ENCODE measurements at places on chromosomes 6 and 20.

GRCh38 chr6:4320860-4321259 lies 185.5 kb upstream of the ECI2 start:
- DNase-seq, result no peak

GRCh38 chr6:157323966-157324300 lies 614 bp upstream of the TMEM242 start:
- peak; percentile 23 for DNase-seq

DNA sequence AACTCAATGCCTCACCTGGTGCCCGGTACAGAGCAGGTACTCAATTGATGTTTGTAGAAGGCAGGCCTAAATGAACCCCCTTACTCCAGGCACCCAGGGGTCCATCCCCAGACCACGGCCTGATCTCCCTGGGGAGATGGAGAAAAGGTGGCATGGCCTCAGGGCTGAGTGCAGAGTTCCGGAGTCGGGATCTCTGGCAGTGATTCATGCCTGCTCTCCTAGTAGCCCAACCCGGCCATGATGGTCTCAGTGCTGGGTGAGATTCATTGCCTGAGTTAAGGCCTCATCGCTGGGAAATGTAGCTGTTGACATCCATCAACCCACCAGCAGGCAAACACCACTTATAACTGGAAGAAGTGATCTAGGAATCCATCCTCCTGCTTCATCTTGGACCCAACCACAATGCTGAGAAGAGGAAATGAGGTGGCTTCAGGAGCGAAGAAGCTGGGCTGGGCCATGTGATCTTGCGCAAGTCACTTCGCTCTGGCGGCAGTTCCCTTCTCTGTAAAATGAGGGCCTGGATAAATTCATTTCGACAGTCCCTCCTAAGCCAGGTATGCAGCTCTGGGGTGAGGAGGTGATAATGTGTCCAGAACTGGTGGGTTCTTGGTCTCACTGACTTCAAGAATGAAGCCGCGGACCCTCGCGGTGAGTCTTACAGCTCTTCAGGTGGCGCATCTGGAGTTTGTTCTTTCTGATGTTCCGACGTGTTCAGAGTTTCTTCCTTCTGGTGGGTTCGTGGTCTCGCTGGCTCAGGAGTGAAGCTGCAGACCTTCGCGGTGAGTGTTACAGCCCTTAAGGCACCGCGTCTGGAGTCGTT lies 24.7 kb downstream of the ETV7 start:
- DNase-seq, result no peak

DNA sequence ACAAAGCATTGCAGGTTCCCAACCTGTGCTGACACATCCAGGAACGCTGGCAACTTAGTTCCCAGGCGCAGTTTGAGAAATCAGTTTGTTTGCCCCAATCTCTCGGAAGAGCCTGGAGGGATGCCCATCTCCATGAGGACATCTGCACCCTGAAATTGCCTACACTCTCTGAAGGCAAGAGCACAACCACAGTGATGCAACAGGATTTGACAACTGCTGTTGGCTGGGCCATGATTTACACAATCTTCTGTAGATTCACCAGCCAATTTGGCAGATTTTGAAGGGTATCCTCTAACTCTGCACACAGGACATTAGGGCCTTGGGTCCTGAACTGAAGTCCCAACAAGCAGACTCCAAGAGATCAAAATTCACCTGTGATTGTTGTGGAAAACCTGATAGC lies 3.4 kb downstream of the APMAP start:
- DNase-seq, result no peak

- DNase-seq, result no peak
These were observed 1.9 kb downstream of the PLTP start for GRCh38 chr20:45909817-45910669.

GRCh38 chr6:40098774-40099173 lies 164.5 kb upstream of the MOCS1 start:
- no peak for DNase-seq

- no peak for DNase-seq
These were observed 72.3 kb downstream of the MRPL14 start for GRCh38 chr6:44054721-44055559.

DNA sequence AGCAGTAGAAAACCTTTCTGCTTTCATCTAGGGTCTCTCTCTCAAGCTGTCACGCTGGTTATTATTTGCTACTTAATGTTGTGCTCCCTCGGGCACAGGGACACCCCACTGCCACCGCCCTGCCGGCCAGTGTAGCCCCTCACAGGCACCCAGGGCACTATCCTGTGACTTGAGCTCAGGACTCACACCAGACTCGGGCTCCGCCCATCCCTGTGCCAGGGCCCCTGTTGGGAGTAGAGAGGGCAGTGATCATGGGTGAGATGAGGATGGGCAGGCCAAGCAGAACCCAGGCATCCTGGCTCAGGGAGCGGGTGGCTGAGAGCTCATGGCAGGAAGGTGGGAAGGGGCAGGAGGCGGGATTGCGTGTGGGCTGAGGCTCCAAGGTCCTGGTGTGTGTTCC lies 371.9 kb downstream of the ZFAND3 start:
- no peak for DNase-seq

GRCh38 chr20:2610941-2611720 lies 41.3 kb upstream of the NOP56 start:
- DNase-seq, result no peak

DNA sequence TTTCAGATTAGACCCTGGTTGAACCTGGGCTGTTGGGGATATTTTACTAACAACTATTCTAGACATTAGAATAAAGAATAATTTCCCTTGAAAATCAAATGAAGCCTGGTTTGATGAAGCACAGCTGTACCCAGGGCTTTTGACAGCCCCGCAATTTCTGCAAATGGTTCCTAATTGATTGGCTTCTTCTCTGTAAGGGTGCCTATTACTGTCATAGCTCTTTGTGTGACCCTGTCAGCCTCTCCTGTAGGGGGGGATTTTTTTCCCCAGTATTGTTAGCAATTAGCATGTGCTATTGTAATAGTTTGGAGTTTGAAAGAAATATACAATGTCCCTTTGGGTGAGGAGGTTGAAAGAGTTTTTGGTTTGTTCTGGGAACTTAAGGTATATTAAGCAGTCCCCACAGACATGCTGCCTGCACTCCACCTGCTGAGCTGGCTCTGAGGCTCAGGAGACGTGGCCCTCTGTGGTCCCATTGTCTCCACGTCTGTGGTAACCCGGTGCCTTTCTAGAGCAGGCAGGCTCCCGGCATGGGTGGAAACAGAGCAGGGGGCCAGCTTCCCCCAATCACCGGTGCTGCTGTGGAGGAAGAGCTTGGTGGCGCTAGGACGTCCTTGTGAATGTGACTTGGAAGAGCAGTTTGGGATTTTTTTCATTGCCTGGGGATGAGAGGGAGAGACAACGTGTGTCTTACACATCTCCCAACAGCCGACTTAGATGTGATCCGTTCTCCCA lies 47.3 kb upstream of the CLDN20 start:
- DNase-seq, result no peak

DNA sequence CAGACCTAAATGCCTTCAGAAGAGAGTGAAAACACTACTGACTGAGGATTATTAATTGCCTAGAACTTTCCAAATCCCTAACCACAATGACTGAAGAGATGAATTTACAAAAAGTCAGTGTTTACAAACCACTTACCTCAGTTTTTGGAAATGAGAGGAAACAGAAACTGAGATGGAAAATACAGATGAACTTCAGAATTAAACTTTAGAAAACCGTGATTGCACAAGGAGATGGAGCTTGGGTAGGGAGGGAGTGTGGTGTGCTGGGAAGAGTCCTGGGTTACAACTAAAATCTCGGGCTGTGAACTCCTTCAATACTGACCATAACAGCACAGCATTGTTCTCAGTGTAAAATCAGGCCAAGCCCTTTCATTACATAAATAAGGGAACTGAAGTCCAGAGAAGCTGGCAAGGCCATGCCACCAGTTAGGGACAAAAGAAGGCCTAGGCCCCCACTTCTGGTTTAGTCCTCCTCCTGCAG lies 4.0 kb downstream of the ELMO2 start:
- no peak for DNase-seq

DNA sequence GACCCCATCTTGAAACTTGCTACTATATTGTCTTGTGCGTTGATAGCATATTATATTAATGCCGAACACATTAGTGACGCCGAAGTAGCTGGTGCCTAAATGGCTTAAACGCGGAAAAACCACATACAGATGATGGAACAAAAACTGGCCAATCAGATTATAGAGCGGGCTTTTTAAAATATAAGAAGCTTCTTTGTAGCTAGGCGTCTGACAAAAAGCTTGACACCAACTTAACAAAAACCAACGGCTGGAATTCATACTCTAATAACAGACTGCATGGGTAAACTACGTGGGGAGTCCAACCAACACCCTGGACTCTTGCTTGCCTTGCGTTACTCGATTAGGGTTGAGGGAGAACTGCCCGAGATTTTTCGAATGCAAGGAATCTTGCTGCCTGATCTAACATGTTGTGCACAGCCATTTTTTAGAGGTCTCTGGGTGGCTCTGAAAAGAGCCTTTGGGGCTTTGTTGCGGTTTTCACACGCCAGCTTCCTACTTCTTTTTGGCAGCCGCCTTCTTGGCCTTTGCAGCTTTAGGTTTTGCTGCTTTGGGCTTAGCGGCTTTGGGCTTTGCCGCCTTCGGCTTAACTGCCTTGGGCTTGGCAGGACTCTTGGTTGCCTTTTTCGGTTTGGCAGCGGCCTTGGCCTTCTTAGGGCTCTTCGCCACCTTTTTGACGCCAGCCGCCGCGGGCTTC lies 45.7 kb downstream of the OR2B2 start:
- peak; percentile 65 for DNase-seq

- DNase-seq, result no peak
These were observed 151.1 kb downstream of the TTLL2 start for GRCh38 chr6:167475947-167476346.

DNA sequence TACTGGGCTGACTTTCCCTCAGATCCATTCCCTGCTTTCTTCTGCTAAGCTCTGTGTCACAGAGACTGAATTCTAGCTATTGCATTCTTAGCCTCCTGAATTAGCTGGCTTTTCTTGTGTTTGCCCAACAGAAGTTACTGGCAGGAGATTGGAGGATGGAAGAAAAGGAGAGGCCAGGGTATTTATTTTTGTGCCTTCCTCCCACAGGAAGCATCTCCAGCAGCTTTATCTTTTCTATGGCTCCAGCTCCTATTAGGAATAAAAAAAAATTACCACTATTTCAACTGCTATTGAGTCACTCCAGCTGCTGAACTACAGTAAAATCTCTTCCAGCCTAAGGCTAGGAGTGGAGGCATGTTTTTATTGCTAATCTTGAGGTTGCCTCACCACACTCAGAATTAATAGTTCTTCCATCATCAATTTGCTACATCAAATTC lies 492.4 kb downstream of the RFPL4B start:
- no peak for DNase-seq

GRCh38 chr20:57582432-57583288 lies 21.8 kb downstream of the PCK1 start:
- no peak for DNase-seq

DNA sequence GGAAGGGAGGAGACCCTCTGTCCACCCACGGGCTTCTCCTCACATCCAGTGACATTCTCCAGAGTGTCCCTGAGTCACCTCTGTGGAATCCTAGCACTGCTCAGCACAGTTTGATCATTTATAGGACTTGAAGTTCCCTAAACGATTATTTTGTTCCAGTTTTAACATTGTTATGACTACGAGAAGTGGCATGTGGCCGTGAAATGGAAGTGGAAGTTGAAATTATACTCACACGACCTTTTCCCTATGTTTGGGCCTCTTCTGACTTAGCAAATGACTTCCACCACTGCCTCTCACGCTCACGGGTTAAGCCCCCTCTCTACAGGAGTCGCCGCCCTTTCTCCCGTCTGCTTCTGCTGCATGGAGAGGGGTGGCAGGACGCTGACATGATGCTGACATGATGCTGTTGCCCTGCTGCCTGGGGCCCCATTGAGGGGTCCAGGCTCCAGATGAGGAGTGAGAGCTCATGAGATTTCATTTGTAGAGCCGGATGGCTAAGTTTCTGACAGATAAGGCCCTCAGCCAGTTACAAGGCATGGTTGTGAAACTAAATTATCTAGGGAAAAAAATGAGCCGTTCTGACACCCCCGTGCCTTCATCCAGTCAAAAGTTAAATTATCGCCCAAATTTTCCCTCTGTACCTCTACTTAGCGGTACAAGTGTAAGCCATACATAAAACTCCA lies 153.6 kb upstream of the UST start:
- no peak for DNase-seq

DNA sequence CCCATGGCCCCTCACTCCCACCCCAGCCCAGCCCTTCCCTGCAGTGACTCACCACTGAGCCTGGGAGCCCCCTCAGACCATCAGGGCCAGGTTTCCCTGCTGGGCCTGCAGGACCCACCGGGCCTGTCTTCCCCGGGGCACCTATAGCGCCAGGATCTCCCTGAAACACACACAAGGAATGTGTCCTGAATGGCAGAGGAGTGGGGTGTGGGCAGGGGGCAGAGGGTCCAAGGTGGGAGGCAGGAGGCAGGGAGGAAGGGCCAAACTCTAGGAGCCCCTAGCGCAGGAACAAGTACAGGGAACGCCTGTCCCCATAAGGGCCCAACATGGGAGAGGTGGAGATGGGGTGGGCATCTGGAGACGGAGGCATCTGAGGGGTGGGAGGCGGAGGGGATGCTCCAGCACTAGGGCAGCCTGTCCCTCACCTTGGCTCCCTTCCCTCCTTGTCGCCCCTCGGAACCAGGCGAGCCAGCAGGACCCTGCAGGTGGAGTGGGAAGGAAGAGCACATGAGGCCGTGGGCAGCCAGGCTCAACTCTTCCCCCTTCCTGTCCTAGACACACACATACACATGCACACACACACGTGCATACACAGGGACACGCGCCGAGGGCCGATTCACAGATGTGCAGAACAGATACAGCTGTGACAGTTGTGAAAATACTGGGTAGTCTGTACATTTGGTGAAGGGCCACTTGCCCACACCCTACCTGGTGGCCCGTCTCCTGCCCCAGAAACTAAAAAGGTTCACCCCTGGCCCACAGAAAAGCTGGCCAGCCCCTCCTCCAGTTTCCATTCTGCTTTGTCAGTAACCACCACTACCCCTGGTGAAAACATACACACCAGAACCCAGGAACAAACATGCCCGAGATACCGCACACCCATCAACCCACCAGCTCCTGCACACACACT lies 24.6 kb downstream of the COL11A2 start:
- DNase-seq, result no peak

- DNase-seq, result no peak
These were observed 339.4 kb downstream of the CD83 start for GRCh38 chr6:14456941-14457340.

- DNase-seq, result no peak
These were observed 139.7 kb upstream of the FLRT3 start for GRCh38 chr20:14477125-14477524.

DNA sequence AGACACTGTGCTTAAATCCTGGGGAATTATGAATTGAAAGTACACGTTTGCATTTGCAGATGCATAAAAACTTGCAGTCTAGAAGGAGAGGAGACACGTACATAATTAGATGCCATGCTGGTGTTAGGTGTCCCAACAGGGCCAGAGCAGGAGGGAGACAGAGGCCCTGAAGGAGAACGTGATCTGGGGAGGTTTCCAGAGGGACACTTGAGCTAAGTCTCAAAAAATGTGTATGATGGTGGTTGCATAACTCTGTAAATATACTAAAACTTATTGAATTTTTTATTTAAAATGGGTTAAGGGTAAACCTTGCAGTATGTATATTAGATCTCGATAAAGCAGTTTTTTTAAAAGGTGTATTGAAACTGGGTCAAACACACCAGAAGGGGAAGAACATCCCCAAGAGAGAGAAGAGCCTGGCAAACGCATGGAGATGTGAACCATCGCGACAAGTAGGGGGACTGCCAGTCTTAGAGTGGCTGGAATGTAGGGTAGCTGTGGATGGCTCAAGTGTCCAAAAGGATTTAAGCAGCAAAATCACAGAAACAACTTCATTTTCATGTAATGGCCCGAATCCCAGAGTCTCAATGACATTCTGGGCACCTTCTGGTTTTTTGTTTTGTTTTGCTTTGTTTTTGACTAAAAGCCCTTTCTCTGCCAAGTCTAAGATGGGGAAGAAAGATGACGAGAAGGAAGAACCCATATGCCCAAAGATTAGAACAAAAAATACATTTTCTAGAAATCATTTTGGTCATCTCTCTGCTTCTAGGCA lies 15.3 kb downstream of the TRAF3IP2 start:
- no peak for DNase-seq

Data from stimulated activated CD4-positive, alpha-beta T cell treated with anti-CD3 and anti-CD28 coated beads, Interleukin-2, amount 100 ng/mL, for 48 hours (primary cell).